ENCODE measurements at places on chromosomes 12 and 14. TPM values are rescaled to one million over a fixed set of nuclear protein-coding genes. Genes with fewer than 3 reads are reported as not detected.

Gene RPAP3
- 3.7 TPM for total RNA-seq

Gene PMCH
- total RNA-seq = not detected

Gene FERMT2
- 71.0 TPM for total RNA-seq

Gene P2RX7
- 5.4 TPM for total RNA-seq

Gene CMA1
- not detected for total RNA-seq

Gene KCNK10
- total RNA-seq = not detected

Gene RERG
- 0.08 TPM for total RNA-seq

Gene PLEKHD1
- not detected for total RNA-seq

Gene DLK1
- not detected for total RNA-seq

Gene TROAP
- 0.12 TPM for total RNA-seq

Gene CYP27B1
- total RNA-seq = not detected

Gene PRKAB1
- total RNA-seq = 9.4 TPM

Gene RPGRIP1
- under 0.01 TPM for total RNA-seq

Gene MYBPC1
- not detected for total RNA-seq

Gene TAMALIN
- 11.7 TPM for total RNA-seq

Gene EMC9
- 19.2 TPM for total RNA-seq

Gene CATSPERB
- not detected for total RNA-seq

Gene ACOT6
- total RNA-seq = not detected
